ENCODE measurements at places on chromosomes 4 and X. TPM values are rescaled to one million over a fixed set of nuclear protein-coding genes. Genes with fewer than 3 reads are reported as not detected.

Gene LRP2BP
- 0.95 TPM for total RNA-seq

Gene TEX13D
- not detected for total RNA-seq

Gene BBS12
- total RNA-seq: 6.8 TPM

Gene APOOL
- 7.8 TPM for total RNA-seq

Gene RASL11B
- not detected for total RNA-seq

Gene GPC3
- not detected for total RNA-seq

Gene PNMA5
- total RNA-seq: not detected

Gene GC
- not detected for total RNA-seq

Gene DCAF8L1
- not detected for total RNA-seq

Gene CT45A1
- not detected for total RNA-seq

Gene NUP62CL
- 0.11 TPM for total RNA-seq

Gene SCRG1
- not detected for total RNA-seq

Gene TDO2
- total RNA-seq: not detected

Gene ADH1B
- total RNA-seq: not detected

Gene NR3C2
- total RNA-seq: 7.6 TPM

Gene MAGEA4
- total RNA-seq: not detected

Gene HPSE
- 16.3 TPM for total RNA-seq

Gene F11
- not detected for total RNA-seq

Gene TXK
- 0.09 TPM for total RNA-seq

Gene CCDC149
- total RNA-seq: 16.8 TPM

Gene PRRG3
- not detected for total RNA-seq

Gene ANOS1
- under 0.01 TPM for total RNA-seq

Gene PRDM8
- total RNA-seq: 2.7 TPM

Gene HSFX3
- not detected for total RNA-seq

Gene KCNE5
- total RNA-seq: not detected

Gene PHOX2B
- not detected for total RNA-seq
